COR-L47 (cell line): ENCODE measurements at places on chromosomes 7 and 10.

DNA sequence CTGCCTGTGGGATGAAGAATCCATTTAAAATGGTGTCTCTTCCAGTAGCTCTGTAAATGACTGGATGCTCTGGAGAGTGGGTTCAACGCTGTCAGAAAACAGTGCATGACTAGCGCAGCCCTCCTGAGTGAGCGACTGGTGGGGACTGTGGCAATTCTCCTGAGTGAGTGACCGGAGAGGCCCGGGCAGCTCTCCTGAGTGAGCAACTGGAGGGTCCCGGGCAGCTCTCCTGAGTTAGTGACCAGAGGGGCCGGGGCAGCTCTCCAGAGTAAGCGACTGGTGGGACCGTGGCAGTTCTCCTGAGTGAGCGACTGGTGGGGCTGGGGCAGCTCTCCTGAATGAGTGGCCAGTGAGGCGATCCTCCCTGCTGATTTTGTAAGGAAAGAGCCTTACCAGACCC, 85.5 kb downstream of the WDR37 start:
- no peak for DNase-seq

DNA sequence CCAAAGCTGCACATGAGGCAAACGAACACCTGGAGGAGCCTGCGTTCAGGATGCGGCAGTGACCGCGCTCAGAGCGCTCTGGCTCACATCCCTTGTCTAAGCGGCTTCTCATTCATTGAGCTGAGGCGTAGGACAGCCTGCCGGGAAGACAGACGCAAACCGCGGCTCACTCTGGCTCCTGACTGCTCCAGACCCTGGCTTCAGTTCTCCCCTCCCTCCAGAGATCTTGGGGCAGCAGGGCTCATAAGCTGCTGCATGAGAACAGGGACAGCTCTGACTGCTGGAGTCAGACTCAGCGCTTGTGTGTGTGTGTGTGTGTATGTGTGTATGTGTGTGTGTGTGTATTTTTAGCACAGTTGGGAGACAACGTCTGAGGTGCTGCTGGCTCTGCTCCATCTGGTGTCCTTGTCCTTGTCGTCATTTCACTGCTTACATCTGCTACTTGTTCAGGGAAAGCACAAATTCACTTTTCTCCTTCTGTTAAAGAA, 15.8 kb upstream of the LYZL2 start:
- DNase-seq: no peak

DNA sequence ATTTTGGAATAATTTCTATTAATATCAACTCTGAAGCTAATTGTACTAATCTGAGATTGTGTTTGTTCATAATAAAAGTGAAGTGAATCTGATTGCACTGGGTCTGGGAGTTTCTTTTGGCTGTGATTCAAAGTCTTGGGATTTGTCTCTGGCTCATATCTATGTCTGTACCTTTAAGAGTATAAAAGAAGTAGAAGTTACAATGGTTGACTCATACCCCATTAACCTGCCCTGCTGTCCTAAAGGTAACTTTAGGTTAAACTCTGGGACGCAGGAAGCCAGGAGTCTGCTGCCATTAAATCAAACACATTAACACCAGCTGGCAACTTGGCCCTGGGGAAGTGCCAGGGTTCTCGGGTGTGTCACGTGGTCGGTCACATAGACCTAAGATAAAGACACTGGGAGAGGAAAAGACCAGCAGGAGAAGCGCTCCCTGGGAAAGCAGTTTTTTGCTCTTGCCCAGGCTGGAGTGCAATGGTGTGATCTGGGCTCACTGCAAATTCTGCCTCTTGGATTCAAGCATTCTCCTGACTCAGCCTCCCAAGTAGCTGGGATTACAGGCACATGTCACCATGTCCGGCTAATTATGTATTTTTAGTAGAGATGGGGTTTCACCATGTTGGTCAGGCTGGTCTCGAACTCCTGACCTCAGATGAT, 17.8 kb downstream of the SCD start:
- no peak for DNase-seq

DNA sequence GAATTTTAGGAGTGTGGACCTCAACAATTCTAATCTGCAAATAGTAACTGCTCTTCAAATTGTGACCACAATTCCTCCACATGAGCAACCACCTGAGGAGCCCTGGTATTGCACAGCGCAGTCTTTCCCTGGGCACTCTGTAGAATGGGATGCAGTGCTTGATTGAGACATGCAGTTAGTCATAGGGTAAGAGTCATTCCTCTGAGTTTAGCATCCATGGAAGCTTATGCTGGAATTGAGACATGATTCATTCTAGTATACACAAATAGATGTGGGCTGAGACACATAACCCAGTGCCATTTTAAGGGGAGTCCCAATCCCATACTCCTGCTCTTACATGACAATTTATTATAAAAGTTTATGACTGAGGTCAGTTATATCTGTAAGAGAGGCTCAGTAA, 582.3 kb upstream of the CNTNAP2 start:
- DNase-seq: no peak

- DNase-seq: no peak
These were observed 26.4 kb upstream of the PRKG1 start for GRCh38 chr10:51047857-51048256.

DNA sequence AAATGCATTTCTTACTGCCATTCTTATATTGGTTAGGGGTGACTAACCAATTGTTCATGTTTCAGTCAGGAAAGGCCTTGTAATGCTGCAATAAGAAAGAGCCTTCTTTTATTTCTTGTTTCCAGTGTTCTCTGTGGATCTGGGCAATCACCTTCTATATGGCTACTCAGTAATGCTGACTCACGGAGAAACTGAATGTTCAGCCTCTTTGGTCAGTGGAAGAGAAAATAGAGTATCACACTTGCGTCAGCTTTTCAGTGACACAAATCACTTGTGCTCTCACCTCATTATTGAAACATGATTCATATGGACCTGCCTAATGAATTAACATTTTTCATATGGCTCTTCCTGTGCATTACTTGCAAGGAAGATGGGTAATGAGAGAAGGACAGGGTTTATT, 243.9 kb upstream of the POT1 start:
- no peak for DNase-seq

DNA sequence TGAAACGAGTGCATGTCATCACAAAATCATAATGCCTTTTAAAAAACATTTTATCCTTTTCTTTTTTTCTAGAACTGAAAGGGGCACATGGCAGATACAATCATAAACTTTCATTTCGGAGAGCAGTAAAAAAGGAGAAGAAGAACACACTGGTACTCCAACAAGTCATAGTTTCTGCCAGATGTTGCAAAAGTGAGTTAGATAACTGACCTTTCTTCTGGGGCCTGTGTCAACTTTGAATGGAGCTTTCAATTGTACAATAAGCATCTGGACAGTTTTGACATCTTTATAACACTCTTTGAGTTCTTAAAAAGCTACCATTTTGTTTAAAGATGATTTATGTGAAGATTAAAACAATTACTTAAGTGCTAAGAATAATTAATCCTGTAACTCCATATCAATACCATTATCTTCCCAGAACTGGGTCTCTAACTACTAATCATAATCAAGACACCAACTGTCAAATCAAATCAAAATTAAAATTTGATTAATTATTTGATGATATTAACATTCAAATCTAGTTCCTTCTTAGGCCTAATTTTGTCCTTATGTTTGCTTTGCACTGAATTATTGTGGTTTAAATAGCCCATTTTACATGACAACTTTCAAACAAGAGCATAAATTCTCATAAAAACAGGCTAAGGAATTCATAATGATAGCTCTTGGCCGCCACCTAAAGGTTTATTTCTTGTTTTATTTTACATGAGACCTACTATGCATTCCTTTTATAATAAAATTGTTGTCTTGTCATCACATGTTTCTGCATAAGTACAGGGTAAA, 19.5 kb upstream of the ITGB8 start:
- DNase-seq: peak; percentile 10

DNA sequence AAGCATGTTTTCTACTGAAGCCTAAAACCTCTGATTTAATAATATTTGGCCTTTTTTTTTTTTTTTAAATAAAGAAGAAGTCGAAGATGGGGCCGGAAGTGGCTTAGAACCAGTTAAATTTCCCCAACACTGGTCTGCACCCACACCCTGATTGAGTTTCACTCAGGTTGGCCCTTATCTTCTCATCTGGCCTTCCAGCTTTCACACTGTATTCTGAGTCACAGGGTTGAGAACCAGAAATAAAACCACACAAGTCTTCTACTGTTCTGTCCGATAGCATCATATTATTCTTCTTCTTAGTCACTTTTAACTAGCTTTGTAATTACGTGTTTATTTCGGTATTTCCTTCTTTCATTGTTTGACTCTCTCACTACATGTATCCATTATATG, 9.9 kb downstream of the ZNF365 start:
- no peak for DNase-seq

DNA sequence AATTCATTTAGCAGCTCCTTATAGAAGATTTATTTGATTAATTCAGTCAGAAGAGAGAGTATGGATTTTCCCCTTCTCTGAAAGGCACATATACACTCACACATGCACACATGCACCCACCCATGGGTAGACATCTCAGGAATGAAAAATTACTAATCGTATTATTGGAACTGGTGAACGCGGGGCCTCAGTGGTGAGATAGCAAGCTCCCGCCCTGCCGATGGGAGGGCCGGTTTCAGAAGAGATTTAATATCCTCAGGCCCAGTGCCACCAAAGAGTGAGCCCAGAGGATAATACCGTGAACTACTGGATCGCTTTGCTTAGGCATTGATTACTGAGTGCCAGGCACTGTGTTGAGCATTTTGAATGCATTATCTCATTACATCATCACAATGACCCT, 38.0 kb upstream of the EMX2 start:
- no peak for DNase-seq

DNA sequence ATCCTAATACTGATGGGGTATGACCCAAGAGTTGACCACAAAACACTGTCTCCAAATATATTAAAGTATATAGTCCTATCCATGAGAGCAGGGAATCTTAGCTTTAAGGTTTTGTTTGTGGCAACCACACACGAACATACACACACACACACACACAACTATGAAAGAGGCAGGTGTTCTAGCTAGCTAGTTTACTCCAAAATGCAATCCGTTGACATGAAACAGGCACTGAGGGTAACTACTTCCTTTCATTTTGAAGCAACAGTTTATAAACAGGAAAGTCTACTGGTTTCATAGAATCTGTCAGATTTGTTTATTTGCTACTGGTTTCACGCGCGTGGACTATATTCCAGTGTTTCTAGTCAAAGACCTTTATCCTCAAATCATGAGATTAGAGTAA, 14.8 kb downstream of the HTR5A start:
- no peak for DNase-seq

DNA sequence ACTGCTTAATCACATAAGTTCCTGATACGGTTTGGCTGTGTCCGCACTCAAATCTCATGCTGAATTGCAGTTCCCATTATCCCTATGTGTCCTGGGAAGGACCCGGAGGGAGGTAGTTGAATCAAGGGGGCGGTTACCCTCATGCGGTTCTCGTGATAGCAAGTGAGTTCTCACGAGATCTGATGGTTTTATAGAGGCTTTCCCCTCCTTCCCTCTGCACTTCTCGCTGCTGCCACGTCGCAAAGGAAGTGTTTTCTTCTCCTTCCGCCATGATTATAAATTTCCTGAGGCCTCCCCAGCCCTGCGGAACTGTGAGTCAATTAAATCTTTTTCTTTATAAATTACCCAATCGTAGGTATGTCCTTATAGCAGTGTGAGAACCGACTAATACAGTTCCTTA, 226.2 kb downstream of the SKAP2 start:
- DNase-seq: no peak

GRCh38 chr7:129670656-129671055, 59.1 kb downstream of the NRF1 start:
- no peak for DNase-seq

GRCh38 chr7:116653204-116653603, 18.8 kb upstream of the MET start:
- no peak for DNase-seq

DNA sequence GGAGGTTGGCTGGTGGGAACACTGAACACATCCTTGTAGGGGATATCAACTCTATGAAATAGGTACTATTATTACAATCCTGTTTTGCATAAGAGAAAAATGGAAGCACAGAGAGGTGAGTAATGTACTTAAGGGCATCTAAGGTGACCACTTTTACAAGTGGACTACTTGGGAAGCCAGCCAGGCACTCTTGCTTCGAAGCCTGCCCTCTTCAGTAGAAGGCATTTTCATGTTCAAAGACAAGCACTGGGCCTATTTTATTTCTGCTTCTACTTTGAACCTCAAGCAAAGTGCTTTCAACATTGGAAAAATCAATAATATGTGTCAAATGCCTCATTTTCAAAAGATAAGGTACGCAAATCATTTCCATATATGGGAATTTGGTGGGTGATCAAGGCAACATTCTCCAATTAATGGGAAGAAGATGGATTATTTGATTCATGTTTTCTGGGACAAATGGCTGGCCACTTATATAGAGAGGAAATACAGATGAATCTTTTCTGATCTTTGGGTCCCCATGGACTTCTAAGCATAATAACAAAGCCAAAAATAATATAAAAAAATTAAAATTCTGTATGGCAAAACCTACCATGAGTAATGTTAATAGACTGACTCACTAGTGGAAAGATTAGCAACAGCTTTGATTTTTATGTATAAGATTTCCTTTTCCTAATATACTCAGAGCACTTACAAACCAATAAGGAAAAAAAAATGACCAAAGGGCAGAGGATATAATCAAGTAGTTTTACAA, 270.2 kb downstream of the FRMD4A start:
- no peak for DNase-seq

DNA sequence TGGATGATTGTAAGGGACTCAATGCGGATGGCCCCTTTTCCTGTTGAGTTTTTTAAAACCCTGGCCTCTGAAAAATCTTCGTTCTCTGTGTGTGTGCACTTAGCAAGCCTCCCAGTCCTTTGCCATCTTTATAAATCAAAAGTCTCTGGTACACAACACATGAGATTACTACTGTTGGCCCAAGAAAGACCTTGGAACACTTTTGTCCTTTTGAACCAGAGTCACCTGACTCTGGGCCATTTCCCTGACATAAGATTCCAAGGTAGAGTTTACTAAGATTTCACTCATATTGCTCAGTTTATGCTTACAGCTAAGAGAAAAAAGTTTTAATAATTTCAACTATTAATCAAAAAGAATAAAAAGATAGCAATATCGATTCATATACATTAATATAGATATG, 64.7 kb upstream of the IFRD1 start:
- no peak for DNase-seq

- DNase-seq: no peak
These were observed 108.3 kb downstream of the COL28A1 start for GRCh38 chr7:7427363-7427762.
